ENCODE measurements at places on chromosomes 12 and 14.

DNA sequence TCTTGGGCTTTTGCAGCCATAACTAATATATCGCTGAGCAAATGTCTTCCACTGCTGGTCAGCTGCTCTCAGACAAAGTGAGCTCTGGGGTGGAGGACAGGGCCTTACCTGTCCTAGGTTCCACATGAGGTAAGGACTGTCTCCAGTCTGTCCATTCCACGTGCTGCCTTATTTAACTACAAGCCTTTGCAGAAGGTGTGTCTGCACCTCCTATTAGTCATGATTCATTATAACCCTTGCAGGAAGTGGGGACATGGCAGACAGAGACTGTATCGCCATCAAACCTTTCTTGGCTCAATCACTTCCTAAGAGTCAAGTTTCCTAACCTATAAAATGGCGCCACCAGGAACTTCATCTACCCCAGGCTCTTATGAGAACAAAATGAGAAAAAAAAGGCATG, 46.9 kb downstream of the SLC25A47 start:
- DNase-seq = no peak

- no peak for DNase-seq
Measured at GRCh38 chr12:53603804-53604203, 22.4 kb downstream of the ATF7 start.

DNA sequence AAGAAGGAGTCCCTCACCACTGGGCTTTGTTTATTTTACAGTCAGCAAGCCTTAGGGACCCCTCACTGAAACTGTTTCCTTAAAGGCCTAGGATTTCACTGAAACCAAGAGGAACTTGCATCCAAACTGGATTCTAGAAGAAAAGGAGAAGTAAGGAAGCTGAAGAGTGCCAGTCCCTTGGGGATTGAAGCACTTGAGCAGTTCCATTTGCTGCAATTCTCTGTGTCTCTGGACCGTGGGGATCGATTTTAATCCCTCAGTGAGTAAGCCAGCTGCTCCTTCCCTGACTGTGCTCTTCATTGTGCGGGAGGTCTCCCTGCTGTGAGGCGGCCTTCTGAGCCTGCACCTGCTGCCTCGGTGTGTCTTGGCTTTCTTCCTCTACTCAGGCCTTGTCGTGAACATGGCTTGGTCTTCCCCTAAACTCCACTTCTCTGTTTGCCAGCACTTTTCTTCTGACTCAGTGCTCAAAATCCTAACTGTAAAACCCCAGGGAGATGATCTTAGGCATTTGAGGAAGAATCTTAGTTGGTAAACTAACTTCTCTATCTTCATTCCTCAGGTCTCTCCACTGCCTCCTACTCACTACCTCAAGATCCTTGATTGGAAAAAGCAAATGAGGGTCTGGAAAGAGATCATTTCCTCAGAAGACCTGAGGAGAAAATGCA, 132.6 kb downstream of the SLC38A6 start:
- peak; percentile 87 for DNase-seq

GRCh38 chr12:22246217-22246846, 88.2 kb downstream of the ST8SIA1 start:
- DNase-seq = no peak

DNA sequence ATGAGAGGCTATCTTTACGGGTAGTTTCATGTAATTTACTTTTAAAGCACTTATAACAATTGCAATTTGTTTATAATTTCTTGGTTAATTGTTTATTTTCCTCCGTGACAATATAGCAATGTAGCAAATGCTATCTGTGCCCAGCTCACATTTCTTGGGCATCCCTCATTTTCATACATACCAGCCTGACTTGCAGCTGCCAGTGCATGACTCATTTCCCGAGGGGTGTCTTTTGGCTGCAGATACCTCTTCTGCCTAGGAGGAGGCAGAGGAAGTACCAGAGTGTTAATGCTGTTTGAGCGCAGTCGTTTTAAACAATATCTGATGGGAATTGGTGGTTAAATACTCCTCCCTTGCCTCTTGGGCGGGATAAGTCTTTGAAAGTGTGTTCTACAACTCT, 104.2 kb upstream of the ABCD2 start:
- DNase-seq = peak; percentile 66

DNA sequence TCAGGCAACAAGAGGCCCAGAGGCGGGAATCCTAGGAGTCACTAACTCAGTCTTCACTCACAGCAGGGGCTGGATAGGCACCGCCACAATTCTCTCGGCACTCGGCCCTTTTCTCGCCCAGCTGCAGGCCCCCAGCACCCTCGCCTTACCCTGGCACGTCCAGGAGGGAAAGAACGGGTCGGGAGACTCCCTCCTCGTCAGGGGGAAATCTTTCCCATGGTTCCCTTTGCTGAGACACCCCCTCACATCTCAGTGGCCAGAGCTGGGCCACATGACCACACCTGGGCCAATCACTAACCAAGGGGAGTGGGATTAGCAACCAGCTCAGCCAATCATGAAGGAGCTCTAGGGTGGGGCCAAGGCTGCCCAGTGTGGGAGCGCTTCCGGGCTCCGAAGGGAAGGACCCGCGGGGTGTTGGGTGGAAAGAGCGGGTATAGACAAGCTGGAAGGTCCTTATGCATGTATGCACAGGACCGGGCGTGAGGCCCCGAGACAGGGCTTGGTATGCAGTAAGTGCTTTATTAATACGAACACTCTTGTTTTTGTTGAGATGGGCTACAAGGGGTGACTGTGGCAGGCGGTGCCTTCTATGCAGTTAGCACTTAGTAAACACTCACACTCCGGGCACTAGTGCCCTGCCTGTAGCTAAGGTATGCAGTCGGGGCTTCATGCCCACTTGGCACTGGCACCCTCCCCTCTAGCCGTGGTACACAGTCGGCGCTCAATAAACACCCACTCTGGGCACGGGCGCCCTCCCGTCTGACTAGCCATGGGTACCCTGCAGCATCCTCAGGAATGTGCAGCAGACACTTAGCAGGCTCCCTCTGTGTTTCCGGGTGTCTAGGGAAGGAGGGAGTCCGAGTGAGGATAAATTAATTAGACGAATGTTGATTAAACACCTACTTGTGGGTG, 40.3 kb downstream of the ADGRD1 start:
- DNase-seq = no peak

GRCh38 chr14:35197015-35197414, 74.7 kb downstream of the PRORP start:
- no peak for DNase-seq

DNA sequence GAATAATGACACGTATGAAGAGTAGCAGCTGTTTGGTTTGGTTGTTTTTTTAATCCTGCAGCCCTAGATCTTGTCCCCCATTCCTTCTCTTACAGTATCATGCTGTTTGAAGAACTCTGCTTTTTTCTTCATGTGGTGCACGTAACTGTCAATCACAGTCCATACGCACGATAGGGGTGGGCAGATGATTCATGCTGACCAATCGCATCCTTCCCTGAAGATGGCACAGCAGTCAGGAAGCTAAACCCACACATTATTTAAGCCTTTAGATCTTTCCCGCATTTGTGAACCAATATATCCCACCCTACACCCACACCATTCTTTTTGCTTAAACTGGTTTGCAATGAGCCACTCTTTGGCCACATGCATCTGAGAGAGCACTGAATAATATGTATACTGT, 158.9 kb upstream of the PLEKHA5 start:
- DNase-seq = no peak

- no peak for DNase-seq
Measured at GRCh38 chr14:54758041-54758440, 144.6 kb downstream of the GCH1 start.

- DNase-seq = no peak
Measured at GRCh38 chr14:97458661-97459579, 661.7 kb downstream of the VRK1 start.

GRCh38 chr12:61757831-61758505, 502.2 kb upstream of the USP15 start:
- no peak for DNase-seq

- no peak for DNase-seq
Measured at GRCh38 chr14:57493467-57494181, at the start of gene CCDC198. TSS of gene CCDC198 (minus strand) at chr14:57493857. CDS start at chr14:57493715, 142 bp downstream.

GRCh38 chr14:43479596-43480195, 1027.4 kb downstream of the FSCB start:
- no peak for DNase-seq

DNA sequence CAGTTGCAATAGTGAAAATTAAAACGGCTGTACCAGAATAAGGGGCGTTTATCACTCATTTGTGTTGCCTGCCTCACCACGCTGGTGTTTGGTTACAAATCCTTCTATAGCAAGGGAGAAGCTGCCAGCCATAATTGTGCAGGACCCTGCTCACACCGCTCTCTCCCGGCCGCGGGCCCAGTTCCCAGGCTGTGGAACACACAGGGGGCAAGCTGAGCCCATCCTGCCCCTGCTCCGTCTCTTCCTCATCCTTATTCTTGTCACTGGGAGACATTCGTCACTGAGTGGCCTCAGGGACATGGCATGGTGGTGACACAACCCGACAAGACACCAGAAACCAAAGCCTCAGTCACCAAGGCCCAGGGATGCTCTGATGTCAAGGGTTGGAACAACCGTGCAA, 116.3 kb upstream of the FKBP4 start:
- DNase-seq = no peak

DNA sequence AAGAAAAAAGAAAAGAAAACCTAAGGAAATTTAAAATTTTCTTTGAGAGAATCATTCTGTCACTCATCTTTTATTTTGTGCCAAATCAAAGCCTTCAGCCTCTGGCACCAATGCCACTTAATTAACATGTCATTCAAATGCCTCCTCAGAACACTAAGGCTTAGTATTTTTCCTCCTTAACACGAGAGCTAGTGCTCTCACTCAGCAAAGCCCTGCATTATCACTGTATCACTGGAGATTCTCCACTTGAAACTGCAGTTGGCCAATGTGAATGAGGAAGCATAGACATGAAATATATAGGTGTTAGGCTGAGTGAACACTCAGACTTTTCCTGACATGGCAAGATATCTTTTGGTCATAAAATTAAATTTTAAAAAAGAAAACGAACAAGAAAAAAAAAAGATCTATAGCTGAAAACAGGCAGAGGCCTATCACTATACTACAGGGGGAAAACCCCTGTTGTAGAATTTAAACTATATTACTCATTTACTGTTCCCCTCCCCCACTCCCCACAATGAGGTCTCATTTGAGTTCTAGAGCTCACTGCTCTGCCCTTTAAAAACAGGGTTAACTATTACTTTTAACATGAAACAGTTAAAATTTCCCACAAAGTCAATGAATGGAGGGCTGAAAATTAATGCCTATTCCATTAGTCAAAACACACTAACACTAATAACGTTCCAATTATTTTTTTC, 5.1 kb downstream of the MBIP start:
- no peak for DNase-seq

GRCh38 chr12:130131801-130132200, 30.5 kb upstream of the FZD10 start:
- no peak for DNase-seq

- no peak for DNase-seq
Measured at GRCh38 chr12:93177208-93178153, 200.2 kb upstream of the NUDT4 start.

DNA sequence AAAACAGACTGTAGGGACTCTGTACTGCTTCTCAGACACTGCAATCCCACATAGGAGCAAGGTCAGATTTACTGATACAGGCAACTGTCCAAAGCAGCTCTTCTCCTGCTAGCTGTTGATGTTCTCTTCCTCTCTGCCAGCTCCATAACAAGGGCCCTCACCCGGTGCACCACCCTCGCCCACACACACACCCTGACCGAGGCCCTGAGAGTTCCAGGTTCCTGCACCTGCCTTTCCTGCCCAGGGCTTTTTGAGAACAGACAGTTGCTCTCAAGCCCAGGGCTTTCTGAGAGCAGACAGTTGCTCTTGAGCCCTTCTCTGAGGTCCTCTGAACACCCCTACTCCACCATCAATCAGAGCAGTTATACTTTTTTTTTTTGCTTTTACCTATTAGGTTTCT, 233.8 kb upstream of the GARIN6 start:
- DNase-seq = peak; percentile 45

DNA sequence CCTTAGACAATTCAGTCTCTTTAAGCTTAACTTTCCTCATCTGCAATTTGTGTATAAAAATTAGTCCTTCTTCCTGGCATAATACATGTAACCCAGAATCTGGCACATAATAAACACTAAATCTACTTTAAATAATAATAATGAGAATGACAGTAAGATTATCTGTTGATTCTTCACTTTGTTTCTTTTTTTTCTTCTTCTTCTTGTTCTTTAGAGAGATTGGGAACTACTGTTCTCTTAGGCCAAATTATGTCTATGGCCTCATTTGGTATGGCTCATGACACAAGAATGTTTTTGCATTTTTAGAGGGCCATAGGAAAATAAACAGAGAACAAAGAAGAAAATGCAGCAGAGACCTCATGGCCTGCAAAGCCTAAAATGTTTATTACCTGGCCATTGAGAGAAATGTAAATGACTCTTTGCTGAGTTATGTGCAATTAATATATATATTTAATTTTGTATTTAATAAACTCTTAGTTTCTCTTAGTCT, 275.8 kb downstream of the SLC6A15 start:
- DNase-seq = no peak

- DNase-seq = no peak
Measured at GRCh38 chr12:124604264-124604680, 36.9 kb upstream of the NCOR2 start.

DNA sequence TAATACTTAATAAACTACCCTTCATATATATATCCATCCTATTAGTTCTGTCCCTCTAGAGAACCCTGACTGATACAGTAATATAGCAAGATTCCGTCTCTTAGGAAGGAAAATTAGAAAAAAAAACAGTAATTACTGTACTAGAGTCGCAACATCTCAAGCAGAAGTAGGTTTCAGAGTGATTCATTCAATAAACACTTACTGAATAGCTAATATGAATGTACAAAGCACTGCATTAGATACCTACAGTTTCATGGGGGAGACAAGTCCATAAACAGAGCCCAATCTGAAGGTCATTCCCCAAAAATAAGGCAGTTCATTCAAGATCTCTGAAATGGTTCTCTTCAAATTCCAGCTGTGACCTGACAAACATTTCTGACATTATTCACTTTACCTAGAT, 9.9 kb downstream of the CERS5 start:
- no peak for DNase-seq

- DNase-seq = no peak
Measured at GRCh38 chr14:77782202-77782601, 17.7 kb upstream of the ADCK1 start.

DNA sequence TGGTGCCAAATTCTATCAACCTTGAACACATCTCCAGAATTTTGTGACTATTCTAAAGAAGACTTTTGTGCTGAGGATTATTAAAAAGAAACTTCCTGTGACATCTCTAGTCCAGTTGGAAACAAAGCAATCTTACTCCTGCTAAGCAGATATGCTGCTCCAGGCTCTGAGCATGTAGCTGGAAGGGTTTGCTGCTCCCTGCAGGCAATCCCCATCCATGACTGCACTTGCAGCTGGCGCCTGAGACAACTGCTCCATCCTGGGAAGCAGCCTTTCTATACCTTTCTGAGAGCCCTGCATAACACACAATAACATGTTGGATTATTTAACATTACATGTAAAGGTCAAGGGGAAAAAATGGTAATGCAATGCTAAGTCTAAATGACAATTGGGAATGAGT, 105.1 kb downstream of the NDUFA12 start:
- no peak for DNase-seq

DNA sequence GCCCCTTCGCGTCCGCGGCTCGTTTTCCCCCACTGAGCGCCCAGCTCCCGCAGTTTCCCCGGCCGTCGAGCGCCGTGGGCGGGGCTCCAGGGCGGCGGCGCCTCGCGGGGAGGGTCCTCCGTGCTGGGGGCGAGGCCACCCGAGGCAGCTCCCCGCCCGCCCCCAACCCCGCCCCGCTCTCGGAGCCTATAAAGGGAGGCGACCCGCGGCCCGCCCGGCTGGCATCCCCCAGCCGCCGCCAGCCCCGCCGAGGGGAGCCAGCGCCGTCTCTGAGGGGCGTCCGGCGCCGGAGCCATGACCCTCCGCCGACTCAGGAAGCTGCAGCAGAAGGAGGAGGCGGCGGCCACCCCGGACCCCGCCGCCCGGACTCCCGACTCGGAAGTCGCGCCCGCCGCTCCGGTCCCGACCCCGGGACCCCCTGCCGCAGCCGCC, at the start of gene TAMALIN:
TAMALIN (plus strand) TSS at position 221 of the 432 bp plus-strand sequence; CDS start at position 295, 74 bp downstream.
- no peak for DNase-seq

Data from Karpas-422 (cell line).